ENCODE measurements at places on chromosomes 4 and X. TPM values are rescaled to one million over a fixed set of nuclear protein-coding genes. Genes with fewer than 3 reads are reported as not detected.

GRCh38 chr4:38449506-38450174 lies 214.4 kb upstream of the KLF3 start:
- no peak for DNase-seq

GRCh38 chr4:56999751-57000150 lies 21.1 kb downstream of the POLR2B start:
- DNase-seq, result no peak

- DNase-seq, result no peak
These were observed 45.4 kb downstream of the ZCCHC13 start for GRCh38 chrX:74349387-74349786.

DNA sequence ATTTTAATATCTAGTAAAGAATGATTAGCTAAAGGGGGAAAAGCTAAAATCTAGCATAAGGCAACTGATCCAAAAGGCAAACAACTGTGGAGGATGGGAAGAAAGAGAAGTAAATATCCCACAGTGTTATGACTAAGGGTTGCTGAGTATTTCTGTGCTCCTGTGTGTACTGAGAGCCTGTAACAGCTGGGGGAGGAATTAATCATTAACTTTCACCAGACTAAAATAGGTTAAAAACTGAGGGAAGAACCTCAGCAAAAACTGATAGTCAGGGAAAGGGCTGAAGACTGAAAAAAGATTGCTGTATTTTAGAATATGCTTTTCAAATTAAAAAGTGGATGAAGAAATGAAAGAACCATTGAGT lies 365.9 kb downstream of the CXXC4 start:
- no peak for DNase-seq

DNA sequence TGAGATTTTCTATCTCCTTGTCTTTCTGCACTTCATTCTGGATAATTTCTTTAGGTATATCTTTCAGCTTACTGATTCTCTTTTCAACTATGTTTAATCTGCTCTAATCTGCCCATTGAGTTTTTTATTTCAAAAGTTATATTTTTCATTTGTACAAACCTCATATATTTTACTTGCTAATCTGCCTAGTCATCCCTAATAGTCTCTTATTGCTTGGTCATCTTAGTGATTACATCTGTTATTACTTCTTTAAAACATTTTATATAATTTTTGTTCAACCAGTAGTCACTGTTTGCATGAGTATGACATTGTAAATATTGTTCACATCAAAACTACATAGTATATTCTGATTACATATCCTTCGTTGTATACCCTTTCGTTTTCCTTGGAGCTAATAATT lies 32.4 kb downstream of the KANTR start:
- DNase-seq, result no peak

PDZD4 gene
- 2.6 TPM for total RNA-seq

All from endothelial cell (in vitro differentiated cells).